EH (cell line): ENCODE measurements at places on chromosomes 12 and 14.

DNA sequence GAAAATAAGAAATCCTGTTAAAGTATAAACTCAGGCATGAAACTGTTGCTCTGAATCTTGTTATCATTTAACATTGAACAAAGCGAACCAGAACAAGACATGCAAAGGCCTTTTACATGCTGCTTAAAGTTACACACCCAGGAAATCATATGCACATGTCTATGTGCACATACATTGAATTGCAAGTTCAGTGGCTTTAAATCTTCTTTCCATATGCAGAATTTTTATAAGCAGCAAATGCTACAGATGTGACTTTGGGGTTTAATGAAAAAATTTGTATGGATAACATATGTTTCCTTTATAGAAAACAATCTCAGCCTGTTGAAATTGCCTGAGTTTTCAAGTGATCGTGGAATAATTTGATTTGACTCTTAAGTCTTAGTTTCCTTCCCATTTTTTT, 193.9 kb downstream of the AEBP2 start:
- DNase-seq = no peak

DNA sequence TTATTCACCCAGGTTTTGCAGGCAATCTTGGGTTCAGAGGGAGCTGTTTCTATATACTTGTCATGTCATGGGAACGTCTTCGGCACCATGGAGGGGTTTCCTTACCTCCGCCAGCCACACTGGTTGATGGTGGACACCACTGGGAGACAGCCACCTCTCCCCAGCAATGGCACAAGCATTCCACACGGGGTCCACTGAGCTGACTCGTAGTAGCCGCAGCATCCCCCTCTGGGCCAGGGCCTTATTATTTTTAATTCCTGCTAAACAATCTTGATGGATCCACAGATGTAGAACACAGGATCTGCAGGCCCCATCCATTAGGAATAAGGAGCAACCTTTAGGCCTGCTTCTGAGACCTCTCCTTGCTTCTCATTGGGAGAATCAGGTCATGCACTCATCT, 132.9 kb downstream of the DICER1 start:
- no peak for DNase-seq

GRCh38 chr12:2613326-2614073, 181.3 kb upstream of the FKBP4 start:
- peak; percentile 98 for DNase-seq

DNA sequence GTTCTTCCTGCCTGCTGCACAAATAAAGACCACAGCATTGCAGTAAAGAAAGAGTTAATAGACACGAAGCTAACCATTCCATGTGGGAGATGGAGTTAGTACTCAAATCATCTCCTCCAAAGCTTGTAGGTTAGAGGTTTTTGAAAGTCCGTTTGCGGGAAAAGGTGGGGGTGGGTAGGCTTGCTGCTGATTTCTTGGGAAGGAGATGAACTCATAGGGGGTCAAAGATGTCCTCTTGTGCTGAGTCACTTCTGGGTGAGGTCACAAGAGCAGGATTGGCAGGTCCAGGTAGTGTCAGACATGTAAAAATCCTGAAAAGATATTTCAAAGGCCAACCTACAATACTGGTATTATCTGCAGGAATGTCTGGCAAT, 66.4 kb downstream of the PTHLH start:
- no peak for DNase-seq

DNA sequence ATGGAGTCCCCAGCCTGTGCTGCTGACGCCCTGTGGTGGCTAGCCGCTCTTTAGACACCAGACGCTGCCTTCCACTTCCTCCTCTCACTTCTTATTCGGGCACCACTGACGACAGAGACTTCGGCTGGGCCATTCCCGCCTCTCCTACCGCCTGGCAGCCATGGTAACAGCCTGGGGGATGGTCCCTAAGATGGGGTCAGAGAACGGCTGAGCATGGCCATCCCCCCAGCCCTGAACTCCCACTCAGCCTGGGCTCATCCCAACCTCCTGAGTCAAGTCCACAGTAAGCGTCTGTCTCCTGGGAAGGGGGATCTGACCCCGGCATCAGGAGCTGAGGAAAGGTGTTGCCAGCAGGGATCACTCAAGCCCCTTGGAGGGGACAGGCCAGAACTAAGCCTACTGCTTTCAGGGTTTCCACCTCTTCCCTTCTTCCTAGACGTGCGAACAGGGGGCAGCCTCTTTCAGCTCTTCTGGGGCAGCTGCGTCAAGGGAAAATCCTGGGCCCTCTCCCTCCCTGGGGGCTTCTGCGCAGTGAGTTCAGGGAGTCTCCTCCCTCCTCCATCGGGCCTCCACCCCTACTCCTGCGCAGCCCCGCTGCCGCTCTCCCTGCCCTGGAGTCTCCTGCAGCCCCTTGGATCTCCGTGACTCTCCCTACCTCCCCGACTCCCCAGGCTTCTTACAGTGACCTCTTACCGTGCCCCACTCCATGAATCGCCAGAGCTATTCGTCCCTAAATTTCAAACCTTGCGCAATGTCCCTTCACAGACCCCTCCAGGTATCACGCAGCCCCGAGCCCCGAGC, 643 bp upstream of the TAMALIN start:
- no peak for DNase-seq

- no peak for DNase-seq
Measured at GRCh38 chr12:105425254-105426174, 95.0 kb downstream of the C12orf75 start.

- peak; percentile 53 for DNase-seq
Measured at GRCh38 chr14:23562822-23563472, 4.6 kb downstream of the AP1G2 start.

DNA sequence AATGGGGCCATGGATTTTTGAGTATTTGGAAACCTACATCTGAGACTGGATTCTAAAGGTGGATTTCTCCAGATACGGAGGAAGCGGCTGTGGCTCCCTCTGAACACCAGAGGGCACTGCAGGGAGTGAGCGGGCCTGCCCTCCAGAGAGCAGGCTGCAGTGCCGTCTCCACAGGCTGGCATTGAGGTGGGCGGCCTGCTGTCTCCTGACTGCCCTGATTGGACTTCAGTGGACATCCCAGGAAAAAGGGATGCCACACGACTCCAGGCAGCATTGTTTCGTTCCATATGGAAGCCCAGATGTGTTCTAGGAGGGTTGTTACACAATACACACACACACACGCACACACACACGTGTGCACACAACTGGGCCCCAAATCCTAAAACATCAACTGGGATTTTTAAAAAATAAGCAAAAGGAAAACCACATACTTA, 20.9 kb upstream of the ANO2 start:
- peak; percentile 57 for DNase-seq

- no peak for DNase-seq
Measured at GRCh38 chr12:19095756-19096480, 33.6 kb upstream of the PLEKHA5 start.

DNA sequence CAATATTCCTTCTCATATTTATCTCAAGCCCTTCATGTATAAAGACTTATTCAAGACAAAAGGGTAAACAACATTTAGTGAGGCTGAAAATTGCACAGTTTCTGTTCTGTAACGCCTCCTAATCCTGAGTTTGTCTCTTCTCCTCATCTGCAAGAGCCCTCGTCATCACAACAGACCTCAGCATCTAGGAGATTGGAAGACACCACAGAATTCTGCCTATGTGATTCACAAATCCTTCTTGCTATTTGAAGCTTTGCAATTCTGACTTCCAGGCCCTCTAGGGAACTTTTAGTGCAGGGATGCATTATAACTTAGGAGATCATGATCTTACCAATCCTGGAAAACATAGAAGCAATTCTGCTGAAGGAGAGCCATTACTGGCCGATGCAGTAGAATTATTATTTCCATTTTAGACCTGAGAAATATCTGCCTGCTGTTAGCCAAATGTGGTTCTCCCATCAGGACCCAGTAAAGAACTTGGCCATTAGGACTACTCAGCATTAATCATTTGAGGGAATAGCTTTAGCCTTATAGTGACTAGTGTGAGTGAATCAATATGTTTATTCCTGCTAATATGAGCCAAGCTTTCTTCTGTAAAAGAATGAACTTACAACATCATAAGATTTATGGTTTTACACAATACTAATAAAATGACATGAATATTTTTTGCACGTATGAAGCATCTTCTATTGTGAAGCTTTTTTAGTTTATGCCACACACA, 119.5 kb downstream of the ANO4 start:
- no peak for DNase-seq

- DNase-seq = no peak
Measured at GRCh38 chr14:73859145-73859544, 7.5 kb downstream of the PTGR2 start.

GRCh38 chr12:115835445-115835844, 442.0 kb downstream of the MED13L start:
- DNase-seq = no peak

- DNase-seq = peak; percentile 84
Measured at GRCh38 chr12:46357438-46358324, 14.9 kb downstream of the SLC38A2 start.

- peak; percentile 93 for DNase-seq
Measured at GRCh38 chr12:6229224-6230218, 29.3 kb downstream of the CD9 start.

DNA sequence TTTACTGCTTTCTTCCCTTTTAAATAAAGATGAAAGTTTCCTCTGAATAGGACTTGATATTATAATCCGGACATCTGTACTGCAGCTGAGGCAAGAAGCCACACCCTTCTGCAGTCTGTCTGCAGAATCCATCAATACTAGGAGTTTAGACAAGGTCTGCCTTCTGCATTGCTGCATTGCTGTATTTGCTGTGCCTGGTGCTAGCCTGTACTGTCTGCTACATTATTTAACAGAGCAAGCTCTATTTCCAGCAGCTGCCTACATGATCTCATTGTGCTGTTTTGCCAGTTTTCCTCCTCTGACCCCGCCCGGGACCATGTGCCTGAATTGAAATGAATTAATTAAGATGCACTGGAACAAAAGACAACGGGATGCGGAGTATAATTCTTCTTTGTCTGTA, 1.7 kb downstream of the TUBA1A start:
- DNase-seq = peak; percentile 54

DNA sequence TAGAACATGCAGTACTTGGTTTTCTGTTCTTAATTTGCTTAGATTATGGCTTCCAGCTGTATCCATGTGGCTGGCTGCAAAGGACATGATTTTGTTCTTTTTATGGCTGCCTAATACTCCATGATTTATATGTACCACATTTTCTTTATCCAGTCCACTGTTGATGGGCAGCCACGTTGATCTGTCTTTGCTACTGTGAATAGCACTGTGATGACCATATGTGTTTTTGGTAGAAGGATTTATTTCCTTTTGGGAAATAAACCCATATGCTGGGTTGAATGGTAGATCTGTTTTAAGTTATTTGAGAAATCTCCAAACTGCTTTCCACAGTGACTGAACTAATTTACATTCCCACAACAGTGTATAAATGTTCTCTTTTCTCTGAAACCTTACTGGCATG, 86.2 kb upstream of the FERMT2 start:
- DNase-seq = no peak

GRCh38 chr14:76599559-76600287, 161.5 kb upstream of the VASH1 start:
- DNase-seq = no peak

- DNase-seq = no peak
Measured at GRCh38 chr14:106690333-106690891, 1164.0 kb downstream of the TMEM121 start.

- DNase-seq = no peak
Measured at GRCh38 chr12:2654311-2654710, 140.5 kb upstream of the FKBP4 start.

GRCh38 chr12:26032719-26033241, 74.3 kb downstream of the RASSF8 start:
- peak; percentile 60 for DNase-seq

GRCh38 chr14:89279649-89280232, 137.3 kb downstream of the FOXN3 start:
- no peak for DNase-seq

DNA sequence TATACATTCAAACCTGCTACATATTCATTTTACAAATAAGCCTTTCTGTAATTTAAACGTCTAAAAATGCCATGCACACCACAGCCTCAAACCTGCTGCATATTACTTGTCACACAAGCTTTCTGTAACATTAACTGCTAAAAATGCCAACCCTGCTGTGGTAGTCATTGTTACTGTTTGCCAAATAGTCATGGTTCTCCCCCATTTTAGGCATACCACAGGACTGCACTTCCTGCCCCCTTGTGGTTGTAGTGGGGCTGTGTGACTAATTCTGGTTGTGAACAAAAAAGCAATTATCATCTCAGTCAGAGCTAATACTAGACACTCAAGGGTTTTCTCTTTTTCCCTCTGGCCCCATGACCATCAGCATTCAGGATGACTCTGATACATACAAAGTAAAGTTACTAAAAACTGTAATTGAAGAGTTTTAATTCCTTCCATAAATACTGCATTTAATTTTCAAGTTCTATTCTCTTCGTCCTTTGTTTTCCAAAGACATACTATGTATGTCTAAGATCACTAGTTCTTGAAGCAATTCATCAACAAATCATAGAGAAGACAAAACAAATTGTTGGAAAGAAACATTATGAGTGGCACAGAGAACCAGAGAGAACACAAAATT, 5.7 kb upstream of the SLC35F4 start:
- DNase-seq = peak; percentile 54

- peak; percentile 57 for DNase-seq
Measured at GRCh38 chr14:59679872-59680271, 103.3 kb upstream of the CCDC175 start.

DNA sequence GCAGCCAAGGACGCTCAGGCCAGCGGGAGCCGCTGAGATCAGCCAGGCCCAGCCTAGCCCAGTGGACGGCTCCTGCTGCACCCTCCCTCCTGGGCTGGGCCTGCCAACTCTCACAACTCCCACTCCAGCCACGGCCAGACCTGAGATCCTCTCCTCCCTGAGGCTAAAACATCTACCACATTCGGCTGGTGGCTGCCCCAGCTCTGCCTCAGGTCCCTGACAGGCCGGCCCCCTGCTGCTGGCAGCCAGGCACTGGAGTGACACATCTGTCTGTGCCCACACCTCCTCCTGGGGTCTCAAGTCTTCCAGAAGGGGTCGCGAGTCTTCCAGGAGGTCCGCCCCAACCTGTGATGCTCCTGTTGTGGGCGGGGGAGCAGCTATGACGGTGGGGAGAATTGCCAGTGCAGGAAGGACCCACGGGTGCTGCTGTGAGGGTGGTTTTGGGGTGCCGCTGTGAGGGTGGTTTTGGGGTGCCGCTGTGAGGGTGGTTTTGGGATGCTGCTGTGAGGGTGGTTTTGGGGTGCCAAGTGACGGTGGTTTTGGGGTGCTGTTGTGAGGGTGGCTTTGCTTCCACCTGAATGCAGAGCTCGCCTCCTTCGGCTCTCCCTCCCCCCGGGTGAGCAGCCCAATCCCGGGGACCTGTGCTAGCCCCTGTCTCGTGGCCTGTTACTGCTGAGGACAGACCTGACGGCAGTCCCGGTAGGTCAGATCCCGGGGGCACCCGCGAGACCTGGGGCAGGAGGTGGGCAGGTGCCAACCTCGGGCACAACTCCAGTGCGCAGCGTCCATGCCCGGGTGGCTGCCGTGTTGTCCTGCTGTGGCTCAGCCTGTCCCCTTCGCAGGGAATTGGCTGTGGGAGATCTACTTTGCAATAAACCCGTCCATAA, 27.5 kb upstream of the C14orf180 start:
- DNase-seq = no peak
